ENCODE measurements at places on chromosomes 12 and 14.
A peak's percentile ranks its signal among the peaks of the same experiment; 100 is the strongest.

GRCh38 chr14:89029961-89030694, 205.7 kb downstream of the TTC8 start:
- no peak for DNase-seq

- no peak for DNase-seq
Measured at GRCh38 chr14:61346793-61347192, 25.4 kb downstream of the PRKCH start.

DNA sequence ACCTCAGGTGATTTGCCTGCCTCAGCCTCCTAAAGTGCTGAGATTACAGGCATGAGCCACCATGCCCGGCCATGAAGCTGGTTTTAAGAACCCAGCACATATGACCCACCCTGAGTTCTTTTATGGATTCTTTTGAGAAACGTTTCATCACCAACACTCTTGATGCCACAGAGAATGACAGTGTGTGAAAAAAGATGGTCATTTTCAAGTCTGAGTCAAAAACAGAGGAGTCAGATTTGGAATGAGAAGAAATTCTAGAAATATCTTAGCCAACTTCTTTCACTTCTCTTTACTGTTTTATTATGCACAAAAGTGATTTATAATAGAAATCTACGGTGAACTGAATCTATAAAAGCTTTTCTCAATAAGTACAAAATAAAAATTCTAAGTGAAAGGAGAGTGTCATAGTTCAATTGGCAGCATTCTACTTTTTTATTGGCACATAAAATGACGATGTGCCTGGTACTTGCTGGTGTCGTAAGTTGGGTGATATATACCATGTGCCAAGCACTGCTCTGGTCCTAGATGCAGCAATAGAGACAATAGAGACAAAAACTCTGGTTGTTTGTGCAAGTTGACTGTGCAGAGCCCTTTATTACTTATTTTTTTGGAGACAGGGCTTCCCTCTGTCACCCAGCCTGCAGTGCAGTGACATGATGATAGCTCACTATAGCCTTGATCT, 33.9 kb downstream of the CCDC177 start:
- no peak for DNase-seq

DNA sequence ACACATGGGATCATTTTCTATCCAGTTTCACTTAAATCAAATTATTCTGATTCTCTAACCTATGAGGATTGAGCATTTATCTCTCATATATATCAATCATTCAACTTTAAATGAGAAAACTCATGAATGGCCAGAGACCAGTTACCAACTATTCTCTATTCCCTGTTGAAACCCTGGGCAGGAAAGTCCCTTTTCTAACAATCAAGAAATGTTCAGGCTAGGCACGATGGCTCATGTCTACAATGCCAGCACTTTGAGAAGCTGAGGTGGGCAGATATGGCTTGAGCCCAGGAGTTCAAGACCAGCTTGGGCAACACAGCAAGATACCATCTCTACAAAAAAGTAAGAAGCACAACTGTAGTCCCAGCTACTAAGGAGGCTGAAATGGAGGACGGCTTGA, 18.0 kb downstream of the FMNL3 start:
- DNase-seq, result no peak

- no peak for DNase-seq
Measured at GRCh38 chr12:117481470-117481869, 120.0 kb upstream of the NOS1 start.

DNA sequence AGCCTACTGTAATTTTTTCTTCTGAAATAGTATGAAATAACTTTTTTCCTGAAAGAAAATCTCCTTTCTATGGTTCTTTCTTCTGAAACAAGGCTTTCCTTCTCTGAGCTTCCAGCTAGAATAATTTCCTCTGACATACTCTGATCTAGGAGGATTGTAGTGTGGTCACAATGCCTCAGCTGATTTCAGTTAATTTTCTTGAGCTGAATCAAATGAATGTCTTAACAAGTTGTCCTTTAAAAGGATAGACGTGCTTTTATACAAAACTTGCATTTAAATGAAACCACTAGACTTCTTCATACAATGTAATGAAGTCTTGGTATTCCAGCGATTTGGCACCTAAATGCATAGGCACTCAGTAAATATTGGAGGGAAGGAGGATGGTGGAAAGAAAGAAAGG, 94.4 kb downstream of the BICD1 start:
- DNase-seq, result no peak

GRCh38 chr14:106080922-106081321, 554.5 kb downstream of the TMEM121 start:
- no peak for DNase-seq

GRCh38 chr12:43145481-43145880, 406.5 kb downstream of the ADAMTS20 start:
- no peak for DNase-seq

- DNase-seq, result peak; percentile 53
Measured at GRCh38 chr14:21711360-21711961, 37.8 kb upstream of the OR4E1 start.

DNA sequence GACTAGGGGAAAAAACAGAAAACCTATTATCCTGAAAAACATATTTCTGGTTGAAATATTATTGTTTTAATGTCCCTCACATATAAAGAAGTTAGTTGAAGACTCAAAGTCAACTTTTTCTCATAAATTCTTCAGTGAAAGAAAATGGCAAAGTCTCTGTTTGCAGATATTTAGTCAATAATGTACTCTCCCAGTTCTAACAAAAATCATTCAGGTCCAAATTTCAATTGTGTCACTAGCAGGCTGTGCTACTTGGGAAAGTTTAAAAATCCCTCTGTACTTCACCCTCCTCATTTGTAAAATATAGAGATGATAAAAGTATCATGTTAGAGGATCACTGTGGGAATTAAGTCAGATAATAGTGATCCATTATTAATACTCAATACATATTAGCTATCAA, 496.5 kb downstream of the FSCB start:
- DNase-seq, result no peak

DNA sequence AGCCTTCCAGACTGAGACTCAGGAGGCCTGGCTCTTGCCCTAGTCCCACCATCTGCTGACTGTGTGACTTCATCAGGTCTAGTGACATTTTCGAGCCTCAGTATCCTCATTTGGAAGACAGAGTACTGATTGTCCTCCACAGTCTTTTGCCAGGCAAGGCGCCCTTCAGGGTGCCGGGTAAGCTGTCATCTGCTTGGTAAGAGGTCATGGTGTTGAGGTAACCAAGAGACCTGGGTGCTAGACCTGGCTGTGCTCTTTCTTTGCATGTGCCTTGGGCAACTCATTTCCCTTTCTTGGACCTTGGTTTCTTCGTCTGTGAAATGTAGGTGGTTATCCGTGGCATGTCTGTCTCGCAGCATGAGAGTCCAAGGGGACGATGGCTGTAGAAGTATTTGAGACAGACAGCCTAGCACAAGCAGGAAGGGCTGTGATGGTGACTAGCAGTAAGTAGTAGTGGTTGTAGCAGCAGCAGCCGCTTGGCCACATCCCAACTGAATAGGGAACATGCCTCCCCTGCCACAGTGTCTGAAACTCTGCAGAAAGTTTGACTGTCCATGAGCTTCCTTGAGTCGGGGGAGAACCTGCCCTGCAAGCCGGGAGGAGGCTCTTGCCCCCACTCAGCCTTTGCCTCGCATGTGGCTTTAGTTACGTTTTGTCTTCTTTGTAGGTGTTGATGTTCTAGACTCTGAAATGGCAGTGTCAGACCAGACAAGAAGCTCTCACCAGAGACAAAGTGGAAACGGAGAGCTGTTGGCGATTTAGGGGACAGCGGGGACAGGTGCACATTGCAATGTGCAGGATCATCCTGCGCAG, 40.3 kb downstream of the EVL start:
- DNase-seq, result peak; percentile 18

GRCh38 chr14:93954900-93955849, 21.2 kb downstream of the ASB2 start:
- DNase-seq, result peak; percentile 60

DNA sequence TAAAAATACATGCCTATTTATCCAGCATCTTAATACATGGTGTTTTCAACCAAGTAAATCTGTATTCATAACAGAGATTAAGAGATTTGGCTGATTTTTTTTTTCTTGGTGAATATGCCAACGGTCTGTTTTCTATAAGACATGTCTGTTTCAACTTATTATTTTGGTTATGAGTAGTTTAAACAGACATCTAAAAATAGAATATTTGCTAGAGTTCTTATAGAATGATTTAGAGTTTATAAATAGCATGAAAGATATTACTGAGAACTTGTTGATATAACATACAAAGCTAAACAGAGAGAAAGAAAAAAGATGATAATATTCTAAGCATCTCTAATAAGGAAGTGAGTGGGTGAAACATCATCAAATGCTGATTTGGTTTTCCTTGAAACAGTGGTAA, 199.9 kb downstream of the CCDC91 start:
- DNase-seq, result no peak

DNA sequence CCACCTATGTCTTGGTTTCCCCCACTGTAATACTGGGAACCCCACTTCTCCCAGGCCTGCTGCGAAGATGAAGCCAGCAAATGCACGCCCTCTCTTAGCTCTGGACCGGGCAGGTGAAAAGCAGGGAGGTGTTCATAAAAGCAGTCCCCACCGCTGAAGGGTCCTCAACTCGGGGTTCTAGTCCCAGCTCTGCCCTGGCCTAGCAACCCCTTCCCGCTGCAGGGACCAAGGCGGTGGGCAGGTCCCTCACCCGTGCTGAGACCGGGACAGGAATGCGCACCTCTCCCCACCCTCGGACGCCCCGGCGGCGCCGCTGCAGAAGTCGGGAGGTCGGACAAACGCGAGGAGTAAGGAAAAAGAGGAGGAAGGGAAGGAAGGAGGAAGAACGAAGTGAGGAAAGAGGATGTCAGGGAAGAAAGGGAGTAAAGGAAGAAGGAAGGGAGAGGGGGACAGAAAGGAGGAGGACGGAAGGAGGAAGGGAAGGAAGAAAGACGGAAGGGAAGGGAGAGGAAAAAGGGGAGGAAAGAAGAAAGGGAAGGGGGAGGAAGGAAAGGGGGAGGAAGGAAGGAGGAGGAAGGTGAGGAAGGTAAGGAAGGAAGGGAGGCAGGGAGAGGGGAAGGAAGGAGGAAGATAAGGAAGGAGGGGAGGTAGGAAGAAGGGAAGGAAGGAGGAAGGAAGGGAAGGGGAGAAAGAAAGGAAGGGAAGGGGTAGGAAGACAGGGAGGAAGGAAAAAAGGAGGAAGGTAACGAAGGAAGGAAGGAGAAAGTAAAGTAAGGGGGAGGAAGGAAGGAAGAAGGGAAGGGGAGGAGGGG, 701 bp downstream of the SPRING1 start:
- no peak for DNase-seq

- peak; percentile 65 for DNase-seq
Measured at GRCh38 chr14:68785534-68786490, 7.1 kb downstream of the ZFP36L1 start.

GRCh38 chr12:22322091-22322490, 12.4 kb downstream of the ST8SIA1 start:
- no peak for DNase-seq

GRCh38 chr12:75747572-75748021, 236.2 kb upstream of the KRR1 start:
- no peak for DNase-seq

GRCh38 chr12:3152011-3152511, 74.9 kb downstream of the TSPAN9 start:
- DNase-seq, result no peak

- DNase-seq, result no peak
Measured at GRCh38 chr12:110760204-110760609, 17.5 kb upstream of the PPP1CC start.

GRCh38 chr12:115450017-115450416, 766.0 kb upstream of the TBX3 start:
- no peak for DNase-seq

DNA sequence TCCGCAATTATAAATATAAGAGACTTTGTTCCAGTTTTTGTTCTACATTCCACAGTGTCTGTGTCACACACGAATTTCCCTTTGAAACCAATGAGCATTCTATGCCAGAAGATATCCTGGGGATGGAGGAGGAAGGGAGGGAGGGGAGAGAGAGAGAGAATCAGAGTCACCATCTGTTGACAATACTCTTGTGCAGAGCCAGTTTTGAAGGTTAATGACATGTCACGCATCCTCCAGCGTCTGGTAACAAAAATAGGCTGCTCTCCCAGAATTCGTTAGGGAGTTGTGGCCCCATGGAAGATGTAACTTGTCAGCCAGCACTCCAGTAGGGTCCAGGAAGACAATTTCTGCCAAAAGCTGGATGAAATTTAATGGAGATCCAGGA, 213.5 kb upstream of the KRR1 start:
- no peak for DNase-seq

GRCh38 chr12:3365463-3366411, 125.3 kb upstream of the PRMT8 start:
- no peak for DNase-seq

GRCh38 chr12:84702001-84702400, 210.6 kb downstream of the SLC6A15 start:
- DNase-seq, result no peak

DNA sequence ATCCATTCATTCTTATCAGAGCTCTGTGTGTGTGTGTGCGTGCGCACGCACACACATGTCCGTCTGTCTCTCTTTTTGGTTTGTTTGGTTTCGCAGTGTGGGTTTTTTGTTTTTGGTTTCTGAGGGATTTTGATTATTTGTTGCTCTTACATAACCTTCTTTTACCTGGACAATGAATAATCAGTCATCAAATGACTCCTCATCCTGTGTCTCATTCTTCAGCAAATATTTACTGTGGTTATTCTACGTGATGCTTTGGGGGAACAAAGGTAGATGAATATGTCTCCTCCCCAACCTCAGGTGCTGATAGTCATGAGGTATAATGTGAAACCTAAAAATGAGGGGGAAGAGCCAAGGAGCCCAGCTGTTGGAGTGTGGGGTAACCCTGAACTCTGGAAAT, 92.4 kb downstream of the SAMD4A start:
- no peak for DNase-seq

DNA sequence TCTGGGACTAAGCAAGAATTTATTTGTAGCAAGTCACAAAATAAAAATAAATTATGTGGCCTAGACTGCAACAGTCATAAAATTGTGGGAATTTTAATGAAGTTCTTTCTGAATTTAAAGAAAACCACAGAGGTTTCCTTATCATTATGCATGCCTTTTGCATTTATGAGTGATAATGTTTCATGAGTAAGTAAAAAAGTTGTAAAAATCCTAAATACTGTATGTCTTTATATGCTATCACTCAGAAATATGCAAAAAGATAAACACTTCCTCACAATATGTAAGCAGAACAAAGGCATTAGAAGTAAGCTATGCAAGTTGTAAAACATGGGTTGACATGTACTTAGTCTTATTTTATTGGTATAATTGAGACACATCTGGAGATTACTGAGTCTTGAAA, 239.4 kb upstream of the PDE3A start:
- no peak for DNase-seq

DNA sequence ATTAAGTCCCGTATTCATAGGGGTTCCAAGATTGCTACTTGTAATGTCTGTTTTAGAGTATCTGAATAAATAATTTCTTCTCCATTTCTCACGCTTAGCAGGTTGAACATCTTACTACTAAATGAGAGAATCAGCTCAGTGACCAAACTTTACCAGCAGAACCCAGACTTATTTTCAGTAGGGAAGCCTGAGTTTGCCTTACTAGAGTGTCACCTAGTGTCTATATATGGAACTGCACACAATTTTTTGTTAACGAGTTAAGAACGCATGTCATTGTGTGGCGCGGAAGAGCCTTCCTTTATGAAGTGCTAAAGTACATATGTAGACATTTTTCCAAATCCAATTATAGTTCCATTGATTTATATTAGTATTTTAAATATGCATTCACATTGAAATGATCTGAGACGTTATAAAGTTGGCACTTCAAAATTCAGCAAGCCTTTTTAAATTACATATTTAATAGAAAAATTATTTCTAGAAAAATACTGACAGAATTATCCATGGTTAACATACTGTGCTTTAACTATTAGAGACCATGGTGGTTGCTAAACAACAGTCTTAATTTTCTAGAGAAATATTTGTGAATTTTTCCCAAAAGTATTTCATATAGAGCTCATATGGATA, 88.3 kb downstream of the RPS29 start:
- peak; percentile 65 for DNase-seq

All from CD4-positive, alpha-beta T cell treated with Interleukin-2 at 100 ng/mL for 4 hours (primary cell).